ENCODE measurements at places on chromosomes 7 and 10. TPM values are rescaled to one million over a fixed set of nuclear protein-coding genes. Genes with fewer than 3 reads are reported as not detected.

- no peak for DNase-seq
Measured at GRCh38 chr7:81165070-81165469, 246.2 kb upstream of the SEMA3C start.

DNA sequence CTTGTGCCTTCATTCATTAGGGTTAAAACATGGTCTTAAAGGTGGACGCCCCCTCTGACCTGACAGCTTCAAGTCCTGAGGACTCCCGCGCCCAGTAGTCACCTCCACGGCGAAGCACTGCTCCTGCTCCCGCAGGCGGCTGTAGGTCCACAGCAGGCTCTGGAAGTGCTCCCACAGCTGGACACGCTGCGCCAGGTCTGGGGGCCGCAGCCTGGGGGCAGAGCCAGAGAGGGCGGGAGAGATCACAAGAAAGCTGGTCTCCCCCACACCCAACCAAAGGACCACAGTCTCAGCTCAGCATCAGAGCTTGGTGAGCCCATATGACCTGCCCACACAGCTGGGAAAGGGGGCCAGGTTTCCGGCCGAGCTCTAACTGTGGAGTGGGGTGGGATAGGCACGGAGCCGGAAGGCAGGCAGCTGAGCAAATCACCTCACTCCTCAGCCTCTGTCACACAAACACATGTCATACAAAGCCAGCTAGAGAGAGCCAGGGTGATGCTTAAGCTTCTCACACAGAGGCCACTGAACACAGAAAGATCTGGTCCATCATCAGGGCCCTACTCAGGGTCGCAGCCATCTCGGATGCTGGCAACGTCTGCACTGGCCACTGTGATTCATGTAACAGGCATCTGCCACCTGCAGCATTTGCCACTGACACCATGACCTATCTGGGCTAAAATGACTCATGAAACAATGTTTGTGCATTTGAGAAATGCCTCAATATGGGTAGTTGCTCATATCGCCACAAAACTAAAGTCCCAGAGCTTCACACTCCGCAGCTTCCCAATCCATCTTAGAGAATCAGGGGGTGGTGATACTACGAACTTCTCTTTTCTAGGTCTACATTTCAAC is 12.6 kb downstream of the HPS1 start:
- DNase-seq = peak; percentile 18

DNA sequence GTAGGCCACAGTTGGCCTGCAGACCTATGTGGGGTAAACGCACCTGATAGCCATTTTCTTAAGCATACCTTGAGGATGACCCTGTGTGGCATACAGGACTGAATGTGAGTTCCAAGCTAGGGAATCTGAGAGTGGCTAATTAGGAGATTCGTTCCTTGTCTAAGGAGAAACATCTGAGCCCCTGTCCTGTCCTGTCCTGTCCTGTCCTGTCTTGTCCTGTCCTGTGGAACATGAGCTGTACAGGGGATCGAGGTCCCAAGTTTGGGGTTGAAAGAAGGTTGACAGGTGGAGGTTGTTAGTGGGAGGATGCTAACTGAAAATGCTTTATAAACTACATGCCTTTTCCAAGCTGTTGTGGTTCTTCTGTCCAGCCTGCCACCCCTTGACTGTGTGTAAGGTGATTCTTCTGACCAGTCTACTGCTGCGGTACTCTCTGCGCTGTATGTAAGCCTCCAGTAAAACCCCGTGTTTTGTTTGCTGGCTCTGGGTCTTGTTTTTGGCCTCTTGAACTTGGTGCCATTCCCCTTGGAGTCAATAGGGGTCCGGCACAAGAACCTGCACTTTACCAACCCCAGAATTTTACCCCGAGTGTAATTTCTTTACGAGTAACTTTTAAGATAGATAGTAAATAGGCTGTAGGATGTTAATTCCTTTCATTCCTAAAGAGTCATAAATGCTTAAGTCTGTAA is 26.4 kb downstream of the ZNRF2 start:
- DNase-seq = no peak

DNA sequence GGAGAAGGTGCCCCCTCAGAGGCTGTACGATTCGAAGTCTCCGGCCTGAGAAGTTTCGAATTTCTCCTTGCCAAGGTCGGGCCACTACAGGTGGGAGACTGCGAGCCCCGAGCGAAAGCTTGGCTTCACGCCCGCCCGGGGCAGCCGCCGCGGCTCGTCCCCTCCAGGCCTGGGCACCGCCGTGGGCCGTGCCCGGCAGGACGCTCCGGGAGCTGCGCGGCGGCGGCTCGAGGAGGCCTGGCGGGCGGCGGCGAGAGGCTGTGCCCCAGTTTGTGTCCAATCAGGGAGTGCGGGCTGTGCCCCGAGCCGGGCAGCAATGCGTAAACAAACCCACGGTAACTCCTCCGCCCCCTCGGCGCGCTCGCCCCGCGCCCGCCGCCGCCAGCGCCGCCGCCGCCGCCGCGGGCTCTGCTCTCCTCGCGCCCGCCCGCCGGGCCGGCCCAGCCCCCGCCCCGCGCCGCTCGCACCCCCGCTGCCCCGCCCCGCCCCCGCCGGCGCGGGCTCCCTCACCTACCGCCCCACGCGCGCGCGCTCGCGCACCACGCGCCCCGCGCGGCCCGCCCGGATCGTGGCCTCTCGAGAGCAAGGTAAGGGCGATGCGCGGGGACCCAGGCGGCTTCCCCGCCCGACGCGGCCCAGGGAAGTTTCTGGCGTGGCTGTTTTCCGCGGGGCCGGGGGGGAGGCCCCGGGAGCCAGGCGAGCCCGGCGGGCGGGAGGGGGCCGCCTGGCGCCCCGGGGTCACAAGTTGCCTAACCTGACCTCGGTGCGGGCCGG is 57.8 kb upstream of the PCGF5 start:
- DNase-seq = peak; percentile 42

DNA sequence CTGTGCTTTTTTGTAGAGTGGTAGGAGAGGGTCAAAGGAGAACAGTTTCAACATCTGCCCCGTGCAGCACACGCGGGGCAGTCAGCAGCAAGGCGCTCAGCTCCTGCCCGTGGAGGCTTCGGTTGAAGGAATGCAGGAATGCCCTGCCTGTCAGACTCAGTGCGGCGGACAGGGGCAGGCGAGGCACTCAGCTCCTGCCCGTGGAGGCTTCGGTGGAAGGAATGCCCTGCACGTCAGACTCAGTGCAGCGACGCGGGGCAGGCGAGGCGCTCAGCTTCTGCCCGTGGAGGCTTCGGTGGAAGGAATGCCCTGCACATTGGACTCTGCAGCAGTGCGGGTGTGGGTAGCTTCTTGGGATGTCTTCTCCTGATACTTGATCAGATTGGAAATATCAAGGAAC is 37.0 kb downstream of the PPP2R2D start:
- DNase-seq = no peak

DNA sequence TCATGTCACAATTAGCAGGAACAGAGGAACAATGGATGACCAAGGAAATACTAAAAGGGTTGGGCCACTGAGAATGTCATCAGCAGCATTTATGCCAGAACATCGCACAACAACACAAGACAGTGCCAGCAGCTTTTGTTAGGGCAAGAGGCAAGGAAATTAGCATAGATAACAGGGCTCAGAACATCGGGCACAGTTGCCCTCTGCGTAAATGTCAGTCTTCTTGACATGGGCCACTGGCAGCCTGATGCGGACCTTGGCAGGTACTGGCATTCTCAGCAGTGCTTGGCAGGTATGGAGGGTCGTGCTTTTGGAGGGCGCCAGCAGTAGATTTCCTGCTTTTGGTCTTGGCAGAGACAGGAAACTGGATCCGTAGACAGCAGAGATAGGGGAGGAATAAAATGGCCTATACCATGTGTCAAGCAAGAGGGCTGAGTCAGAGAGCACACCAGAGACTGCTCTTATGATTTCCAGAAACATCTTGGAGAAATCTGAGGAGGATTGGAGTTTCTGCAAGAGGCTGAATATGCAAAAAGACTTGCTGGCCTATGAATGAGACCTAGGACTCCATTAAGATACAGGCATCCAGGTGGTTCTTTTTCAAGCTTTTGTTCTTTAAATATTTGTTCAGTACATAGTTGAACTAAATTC is 371.5 kb upstream of the MTPN start:
- DNase-seq = no peak

GRCh38 chr10:125911990-125912389 is 15.6 kb downstream of the FANK1 start:
- peak; percentile 31 for DNase-seq

GRCh38 chr10:69710008-69710888 is 80.2 kb downstream of the FAM241B start:
- no peak for DNase-seq

GRCh38 chr7:106947244-106947728 is 82.2 kb downstream of the PIK3CG start:
- DNase-seq = peak; percentile 40

DNA sequence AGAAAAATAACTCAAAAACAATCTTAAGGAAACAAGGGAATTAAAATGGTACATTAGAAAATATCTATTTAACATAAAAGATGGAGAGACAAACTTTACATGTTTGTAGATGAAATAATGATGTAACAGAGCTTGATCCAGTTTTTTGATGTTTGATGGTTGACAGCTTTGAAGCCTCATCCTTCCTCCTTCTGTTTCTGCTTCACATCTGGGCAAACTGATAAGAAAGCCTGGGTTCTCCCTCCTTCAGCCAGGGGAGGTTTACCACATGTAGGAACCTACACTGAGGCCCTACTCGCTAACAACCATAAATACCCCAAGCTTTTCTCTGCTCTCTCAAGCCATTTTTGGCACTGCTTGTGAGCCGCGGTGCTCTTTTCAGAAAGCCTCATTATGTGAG is 82.8 kb upstream of the ZNF32 start:
- no peak for DNase-seq

- no peak for DNase-seq
Measured at GRCh38 chr10:71124921-71125748, 87.2 kb upstream of the UNC5B start.

DNA sequence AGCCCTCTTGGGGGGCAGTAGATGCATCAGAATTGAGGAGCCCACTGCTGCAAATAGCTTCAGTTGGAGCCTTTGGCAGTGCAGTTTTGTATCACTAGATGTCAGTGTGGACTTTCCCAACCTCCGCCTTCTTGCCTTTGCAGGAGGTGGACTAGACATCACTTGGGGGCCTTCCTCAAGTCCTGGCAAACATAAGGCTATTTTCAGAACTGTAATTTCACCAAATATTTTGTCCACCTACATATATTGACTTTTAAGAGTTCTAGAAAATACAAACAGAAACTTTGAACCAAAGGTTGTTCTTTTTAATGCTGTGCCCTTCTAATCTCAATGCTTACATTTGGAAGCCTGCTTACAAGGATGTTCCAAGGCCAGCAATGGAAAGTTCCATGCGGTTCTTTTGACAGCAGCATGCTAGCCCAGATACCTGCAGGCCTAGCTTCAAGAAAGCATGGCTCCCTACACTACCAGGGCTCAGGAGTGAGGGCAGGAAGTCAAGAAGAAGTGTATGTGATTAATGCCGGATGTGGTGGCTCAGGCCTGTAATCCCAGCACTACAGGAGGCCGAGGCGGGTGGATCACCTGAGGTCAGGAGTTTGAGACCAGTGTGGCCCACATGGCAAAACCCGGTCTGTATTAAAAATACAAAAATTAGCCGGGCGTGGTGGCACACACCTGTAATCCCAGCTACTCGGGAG is 8.0 kb upstream of the ZNRF2 start:
- peak; percentile 69 for DNase-seq

DNA sequence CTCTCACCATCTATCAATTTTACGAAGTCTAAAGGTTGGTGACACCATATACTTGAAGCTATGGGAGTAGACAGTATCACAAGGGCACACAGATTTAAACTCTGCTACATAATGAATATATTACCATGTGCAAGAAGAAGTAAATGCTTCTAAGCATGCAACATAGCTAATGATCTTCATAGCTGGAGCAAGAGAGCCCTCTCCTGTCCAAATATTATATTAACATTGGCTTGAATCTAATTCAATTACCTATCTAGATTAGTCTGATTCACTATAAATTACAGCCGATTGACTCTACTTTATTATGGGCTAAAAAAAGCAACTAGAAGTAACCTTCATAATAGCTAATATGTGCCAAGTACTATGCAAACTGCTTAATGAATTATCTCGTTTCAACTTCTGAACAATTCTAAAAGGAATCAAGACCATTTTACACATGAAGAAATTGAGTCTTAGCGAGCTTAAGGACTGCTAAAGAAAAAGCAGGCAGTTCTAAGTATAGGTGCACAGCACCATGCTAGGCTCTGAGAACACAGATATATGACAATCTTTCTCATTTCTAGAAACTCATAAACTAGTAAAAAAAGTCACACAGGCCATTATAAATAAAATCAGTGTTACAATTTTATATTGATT is 21.9 kb downstream of the FRA10AC1 start:
- no peak for DNase-seq

- no peak for DNase-seq
Measured at GRCh38 chr7:156113731-156114130, 301.5 kb upstream of the SHH start.

GRCh38 chr10:8336629-8337331 is 282.3 kb downstream of the GATA3 start:
- DNase-seq = no peak

GRCh38 chr7:104231054-104232046 is 23.5 kb upstream of the ORC5 start:
- DNase-seq = peak; percentile 34

DNA sequence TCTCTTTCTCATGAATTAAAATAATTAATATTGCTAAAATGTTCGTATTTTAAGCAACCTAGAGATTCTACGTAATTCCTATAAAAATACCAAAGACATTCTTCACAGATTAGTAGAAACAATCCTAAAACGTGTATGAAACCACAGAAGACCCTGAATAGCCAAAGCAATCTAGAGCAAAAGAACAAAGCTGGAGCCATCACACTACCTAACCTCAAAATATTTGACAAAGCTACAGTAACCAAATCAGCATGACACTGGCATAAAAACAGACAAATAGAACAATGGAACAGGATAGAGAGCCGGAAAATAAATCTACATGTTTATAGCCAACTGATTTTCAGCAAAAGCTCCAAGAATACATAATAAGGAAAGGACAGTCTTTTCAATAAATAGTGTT is 105.5 kb upstream of the PTN start:
- DNase-seq = no peak

DNA sequence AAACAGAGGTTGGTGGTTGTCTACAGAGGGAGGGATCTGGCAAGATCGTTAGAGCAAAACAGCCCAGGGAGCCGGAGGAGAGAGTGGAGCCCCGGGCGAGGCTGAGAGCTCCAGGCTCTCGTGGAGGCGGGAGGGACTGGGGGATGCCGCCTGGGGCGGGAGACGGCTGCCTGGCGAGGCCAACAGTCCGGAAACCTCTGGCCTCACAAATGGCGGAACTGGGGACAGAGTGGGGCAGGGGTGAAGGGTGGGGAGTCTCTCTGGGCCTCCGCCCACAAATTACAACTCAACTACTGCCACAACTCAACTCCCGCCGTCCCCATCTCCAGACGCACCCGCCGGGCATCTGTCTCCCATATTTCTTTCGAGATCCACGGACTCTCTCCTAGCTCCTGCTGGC is 47.7 kb downstream of the CLEC2L start:
- no peak for DNase-seq

DNA sequence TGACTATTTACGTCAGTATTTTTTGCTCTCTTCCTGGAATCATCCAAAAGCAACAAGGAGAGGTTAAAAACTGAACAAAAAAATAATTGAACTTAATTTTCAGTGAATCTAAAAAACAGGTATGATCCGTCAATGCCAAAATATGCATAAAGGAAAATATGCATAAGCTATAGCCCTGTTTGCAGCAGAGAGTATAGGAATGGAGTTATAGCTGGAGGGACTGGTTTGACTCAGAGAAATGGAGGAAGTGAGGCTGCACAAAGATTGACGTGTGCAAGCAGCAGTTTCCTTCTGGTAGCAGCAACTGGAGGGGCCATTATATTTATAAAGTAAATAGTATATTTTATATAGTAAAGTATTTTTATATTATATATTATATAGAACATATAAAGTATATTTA is 37.1 kb downstream of the GNG11 start:
- no peak for DNase-seq

The ADCY1 gene
- total RNA-seq = 8.8 TPM

The TRIM50 gene
- not detected for total RNA-seq

The CYP2C9 gene
- 4.9 TPM for total RNA-seq

Measured in Calu3 (cell line).